NCI-H1048 (cell line): ENCODE measurements at places on chromosomes 1 and 21.

GRCh38 chr1:230251644-230252191, 174.4 kb downstream of the PGBD5 start:
- DNase-seq, result no peak

GRCh38 chr1:3822421-3822820, 26.1 kb upstream of the LRRC47 start:
- no peak for DNase-seq

GRCh38 chr1:210213335-210213734, 19.3 kb upstream of the SERTAD4 start:
- no peak for DNase-seq

DNA sequence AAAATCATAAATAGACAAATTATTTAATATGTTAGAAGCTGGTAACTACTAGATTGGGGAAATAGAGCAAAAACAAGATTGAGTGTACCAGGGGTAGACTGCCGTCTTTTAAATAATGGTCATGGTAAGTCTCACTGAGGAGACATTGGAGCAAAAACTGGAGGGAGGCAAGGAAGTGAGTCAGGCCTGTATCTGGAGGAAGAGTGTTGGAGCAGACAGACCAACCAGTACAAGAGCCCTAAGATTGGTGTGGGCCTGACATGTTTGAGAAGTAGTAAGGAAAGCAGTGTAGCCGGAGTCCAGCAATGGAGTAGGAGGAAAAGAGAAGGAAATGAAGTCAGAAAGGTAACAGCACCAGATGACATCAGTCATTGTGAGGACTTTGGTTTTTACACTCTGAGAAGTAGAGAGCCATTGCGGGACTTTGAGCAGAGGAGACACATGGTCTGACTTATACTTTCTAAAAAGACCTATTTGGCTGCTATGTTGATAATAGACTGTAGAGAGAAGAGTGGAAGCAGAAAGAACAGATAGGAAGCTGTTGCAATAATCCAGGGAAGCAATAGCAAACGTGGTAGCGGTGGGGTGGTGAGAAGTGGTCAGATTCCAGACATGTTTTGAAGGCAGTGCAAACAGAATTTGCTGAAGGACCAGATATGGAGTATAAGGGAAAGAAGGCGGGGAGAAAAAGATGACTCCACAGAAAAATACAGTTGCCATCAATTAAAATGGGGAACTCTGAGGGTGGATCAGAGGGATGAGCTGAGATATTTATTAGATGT, 44.7 kb upstream of the GJA5 start:
- no peak for DNase-seq

- DNase-seq, result no peak
Observed at GRCh38 chr1:30363031-30363430, 360.4 kb downstream of the MATN1 start.

DNA sequence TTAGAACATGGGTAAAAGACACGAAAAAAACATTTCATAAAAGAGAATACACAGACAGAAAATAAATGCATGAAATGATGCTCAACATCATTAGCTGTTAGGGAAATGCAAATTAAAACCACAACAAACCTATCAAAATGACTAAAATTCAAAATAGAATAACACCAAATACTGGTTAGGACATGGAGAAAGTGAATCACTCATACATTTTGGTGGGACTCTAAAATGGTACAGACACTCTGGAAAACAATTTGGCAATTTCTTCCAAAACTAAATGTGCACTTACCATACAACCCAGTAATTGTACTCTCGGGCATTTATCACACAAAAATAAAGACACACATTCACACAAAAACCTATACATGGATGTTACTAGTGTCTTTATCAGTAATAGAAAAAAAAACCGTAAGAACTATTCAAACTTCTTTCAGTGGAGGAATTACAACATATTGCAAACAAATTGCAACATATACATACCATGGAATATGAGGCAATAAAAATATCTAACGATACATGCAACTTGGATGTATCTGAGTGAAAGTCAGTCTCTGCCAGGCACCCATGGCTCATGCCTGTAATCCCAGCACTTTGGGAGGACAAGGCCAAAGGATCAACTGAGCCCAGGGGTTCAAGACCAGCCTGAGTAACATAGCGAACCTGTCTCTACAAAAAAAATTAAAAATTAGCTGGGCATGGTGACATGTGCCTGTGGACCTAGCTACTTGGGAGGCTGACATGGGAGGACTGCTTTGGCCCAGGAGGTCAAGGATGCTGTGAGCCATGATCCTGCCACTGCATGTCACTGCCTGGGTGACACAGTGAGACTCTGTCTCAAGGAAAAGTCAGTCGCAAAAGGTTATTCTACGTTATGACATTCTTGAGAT, 19.6 kb downstream of the HSF2BP start:
- no peak for DNase-seq
